HEK293T (cell line): ENCODE measurements at places on chromosomes 13 and 19.
A peak's percentile ranks its signal among the peaks of the same experiment; 100 is the strongest.

DNA sequence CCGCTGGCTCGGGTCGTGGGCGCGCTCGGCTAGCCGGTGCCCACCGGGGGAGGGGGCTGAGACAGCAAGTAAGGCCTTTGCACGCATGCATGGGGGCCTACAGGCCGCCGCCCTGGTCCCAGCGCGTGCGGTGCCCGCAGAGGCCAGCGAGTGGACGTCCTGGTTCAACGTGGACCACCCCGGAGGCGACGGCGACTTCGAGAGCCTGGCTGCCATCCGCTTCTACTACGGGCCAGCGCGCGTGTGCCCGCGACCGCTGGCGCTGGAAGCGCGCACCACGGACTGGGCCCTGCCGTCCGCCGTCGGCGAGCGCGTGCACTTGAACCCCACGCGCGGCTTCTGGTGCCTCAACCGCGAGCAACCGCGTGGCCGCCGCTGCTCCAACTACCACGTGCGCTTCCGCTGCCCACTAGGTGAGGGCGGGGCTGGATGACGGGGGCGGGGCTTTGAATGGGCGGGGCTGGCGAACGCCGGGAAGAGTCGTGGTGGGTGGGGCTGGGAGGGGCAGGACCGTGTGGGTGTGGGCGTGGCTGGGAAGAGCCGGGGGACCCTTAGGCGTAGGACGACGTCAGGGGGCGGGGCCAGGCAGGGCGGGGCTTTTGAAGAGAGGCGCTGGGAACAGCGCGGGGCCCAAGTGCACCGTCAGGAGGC is 2.1 kb downstream of the CILP2 start:
- peak; percentile 83 for DNase-seq

- DNase-seq: no peak
These were observed 836 bp downstream of the GIPC1 start for GRCh38 chr19:14494910-14495671.

- DNase-seq: peak; percentile 71
These were observed 545 bp downstream of the RAD23A start for GRCh38 chr19:12946092-12946721.

DNA sequence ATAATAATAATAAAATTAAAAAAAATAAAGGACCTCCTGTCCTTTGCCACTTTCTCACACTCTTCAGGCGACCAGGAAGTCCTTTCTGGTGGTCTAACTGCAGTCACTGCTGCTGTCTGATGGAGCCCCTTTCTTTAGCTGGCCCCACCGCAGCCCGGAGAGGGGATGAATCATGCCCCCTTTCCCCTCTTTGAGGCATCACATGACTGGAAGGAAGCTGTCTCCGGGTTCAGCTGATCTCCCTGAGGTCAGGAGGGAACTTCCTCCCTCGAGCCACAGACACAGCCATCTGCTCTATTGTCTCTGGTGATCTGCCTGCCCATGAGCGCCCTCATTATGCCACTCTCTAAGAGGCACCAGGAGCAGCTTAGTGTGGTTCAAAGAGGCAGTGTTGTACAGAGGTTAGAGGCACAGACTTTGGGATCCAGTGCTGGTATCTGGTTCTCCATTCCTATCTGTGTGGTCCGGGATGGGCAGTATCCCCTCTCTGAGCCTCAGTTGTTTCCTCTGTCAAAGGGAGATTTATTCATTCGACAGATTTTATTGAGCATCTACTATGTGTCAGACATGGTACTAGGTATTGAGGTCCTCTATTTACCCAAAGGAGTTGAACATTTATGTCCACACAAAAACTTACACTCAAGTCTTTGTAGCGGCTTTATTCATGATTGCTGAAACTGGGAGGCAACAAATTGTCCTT is 30.0 kb downstream of the VAV1 start:
- DNase-seq: no peak

DNA sequence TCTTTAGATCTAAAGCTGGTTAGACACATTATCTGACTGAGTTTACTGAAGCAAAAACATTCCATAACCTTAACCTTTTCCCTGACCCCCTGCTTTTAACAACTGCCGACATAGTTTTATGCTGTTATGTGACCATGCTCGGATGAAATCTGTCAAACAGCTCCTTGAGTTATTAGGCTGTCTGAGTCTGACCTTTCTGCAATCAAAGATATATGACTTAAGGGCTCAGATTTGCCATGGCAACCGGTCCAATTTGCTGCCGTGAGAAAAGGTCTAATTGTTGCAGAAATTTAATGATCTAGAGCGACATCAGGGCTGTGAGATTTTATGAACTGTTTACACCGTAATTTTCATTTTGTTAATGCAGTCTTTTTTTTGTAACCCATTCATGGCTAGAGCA is 61.8 kb downstream of the URI1 start:
- peak; percentile 52 for DNase-seq

DNA sequence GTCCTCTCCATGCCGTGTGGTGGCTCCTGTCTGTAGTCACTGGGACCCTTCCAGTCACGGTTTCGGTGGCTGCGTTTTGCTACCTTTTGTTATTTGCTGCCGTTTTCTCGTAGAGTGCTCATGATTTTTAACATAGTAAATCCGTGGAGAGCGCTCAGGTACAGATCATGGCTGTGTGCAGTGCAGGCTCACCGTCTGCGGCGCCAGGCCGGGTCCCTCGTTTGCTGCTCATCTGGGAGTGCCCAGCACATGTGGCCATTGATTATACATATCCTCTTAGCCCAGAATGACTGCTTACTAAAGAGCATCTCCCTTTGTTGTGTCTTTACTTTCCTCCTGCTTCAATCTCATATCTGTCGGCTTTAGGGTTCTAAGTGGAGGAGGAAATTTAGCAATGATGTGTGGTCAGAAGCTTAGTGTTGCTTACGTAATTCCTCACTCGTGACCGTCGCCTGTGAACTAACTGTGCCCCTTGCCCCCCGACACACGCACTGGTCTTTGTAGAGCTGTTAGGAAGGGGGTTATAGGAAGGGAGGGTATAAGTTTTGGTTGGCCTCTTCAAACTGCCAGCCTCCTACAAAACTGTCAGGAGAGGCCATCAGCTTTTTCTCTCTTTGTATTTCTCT is 31.8 kb downstream of the TFDP1 start:
- DNase-seq: no peak

DNA sequence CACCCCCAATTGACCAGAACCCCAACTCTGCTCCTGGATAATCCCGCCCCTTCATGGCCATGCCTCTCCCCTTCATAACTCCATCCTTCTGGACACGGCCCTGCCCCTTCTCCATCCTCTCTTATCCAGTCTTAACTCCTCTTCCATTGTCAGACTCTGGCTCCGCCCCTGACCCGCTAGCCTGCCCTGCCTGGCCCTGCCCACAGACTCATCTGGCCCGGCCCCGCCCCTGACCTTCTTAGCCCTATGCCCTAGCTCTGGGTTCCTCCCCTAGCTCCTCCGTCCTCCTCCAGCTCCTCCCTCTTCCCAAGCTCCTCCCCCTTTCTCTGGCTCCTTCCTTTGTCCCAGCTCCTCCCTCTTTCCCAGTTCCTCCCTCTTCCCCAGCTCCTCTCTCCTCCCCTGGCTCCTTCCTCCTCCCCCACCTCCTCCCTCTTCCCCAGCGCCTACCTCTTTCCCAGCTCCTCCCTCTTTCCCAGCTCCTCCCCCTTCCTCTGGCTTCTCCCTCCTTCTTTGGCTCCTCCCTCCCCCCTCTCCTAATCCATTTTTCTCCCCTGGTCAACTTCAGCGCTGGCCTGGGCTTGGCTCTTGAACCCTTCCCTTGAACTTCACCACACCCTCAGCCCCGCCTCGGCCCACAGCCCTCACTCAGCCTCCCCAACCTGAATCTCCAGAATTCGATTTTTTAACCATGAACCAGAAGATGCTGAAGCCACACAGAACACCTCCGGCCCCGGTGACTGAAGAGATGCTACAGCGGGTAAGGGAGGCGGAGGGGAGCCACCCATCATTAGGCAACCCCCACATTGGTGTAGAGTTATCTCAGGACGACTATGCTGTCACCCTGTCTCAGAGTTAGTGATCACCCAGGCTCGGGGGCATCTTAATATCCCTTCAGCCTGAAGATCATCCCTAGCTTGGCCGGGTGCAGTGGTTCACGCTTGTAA is 9.2 kb upstream of the ZNF358 start:
- DNase-seq: peak; percentile 87

DNA sequence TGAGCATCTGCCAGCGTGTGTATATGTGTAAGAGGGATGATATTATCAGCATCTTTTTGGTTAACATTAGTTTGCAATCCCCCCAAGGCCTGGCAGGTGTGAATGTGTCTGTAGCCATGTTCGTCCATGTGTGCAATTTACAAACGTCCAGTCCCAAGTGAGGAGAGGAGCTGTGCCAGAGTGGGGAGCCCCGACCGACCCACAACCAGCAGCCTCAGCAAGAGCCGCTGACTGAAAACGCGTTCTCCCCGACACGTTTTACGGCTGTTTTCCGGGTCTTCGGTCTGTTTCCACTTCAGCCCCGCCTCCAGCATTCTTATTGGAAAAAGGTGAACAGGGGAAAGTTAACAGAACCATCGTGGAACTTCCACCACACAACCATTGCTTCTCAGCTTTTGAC is 119.1 kb upstream of the SOX1 start:
- no peak for DNase-seq

- no peak for DNase-seq
These were observed 306 bp downstream of the ZNF540 start for GRCh38 chr19:37594982-37595382.

DNA sequence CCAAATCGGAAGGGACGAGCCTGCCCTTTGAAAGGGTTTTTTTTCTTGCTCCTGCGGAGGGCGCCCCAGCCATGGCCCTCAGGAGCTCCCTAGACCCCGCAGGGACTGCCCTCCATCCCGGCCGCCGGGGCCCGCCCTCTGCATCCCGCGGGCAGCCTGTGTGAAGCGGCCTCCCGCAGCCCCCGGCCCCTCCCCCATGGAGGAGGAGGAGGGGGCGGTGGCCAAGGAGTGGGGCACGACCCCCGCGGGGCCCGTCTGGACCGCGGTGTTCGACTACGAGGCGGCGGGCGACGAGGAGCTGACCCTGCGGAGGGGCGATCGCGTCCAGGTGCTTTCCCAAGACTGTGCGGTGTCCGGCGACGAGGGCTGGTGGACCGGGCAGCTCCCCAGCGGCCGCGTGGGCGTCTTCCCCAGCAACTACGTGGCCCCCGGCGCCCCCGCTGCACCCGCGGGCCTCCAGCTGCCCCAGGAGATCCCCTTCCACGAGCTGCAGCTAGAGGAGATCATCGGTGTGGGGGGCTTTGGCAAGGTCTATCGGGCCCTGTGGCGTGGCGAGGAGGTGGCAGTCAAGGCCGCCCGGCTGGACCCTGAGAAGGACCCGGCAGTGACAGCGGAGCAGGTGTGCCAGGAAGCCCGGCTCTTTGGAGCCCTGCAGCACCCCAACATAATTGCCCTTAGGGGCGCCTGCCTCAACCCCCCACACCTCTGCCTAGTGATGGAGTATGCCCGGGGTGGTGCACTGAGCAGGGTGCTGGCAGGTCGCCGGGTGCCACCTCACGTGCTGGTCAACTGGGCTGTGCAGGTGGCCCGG is 815 bp downstream of the MAP3K10 start:
- DNase-seq: peak; percentile 59

DNA sequence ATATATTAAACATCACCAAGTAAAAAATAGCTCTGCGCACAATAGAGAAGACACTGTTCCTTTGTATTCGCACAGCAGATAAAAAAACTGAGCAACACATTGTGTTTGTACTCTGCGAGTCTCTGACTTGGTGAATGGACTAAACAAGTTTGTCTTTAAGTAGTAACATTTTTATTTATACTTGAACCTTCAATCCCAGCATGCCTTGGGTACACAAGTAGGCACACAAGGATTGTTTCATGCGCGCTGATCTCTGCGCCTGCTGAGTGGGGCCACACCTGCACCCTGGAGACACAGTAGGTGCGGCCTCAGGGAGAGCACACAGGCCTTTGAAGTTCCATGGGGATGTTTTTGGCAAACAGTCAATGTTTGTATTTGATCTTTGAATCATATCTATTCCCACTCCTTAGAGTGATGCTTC is 318.9 kb downstream of the MYO16 start:
- no peak for DNase-seq

DNA sequence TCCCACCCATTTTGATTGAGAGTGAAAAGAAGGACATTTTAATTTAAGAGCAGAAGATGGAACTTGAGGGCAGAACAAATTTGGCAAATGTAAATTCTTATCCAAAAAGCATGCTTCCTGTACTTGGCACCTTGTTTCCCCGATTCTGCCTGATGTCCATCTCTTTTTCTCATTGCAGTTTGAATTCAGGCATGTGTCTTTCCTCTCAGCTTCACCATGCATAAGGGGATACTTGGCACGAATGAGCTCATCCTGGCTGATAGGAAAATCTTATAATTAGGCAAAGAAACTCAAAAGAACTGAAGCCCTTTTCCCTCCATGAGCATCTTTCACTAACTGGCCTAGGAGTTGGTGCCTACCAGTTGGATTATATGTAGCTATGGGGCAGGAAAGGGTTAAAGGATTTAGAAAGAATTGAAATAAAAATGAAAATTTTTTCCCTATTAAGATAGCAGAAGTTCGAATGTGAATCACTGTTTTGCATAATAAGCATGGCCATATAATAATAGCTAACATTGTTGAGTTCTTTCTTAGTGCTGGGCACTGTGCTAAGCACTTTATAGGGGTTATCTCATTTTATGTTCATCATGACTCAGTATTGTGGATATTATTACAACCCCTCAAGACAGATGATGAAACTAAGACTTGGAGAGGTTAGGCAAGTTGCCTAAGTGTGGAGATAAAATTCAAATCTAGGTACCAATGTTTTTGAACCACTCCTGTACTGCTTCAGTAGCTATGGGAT is 386.6 kb downstream of the KCNRG start:
- DNase-seq: no peak

DNA sequence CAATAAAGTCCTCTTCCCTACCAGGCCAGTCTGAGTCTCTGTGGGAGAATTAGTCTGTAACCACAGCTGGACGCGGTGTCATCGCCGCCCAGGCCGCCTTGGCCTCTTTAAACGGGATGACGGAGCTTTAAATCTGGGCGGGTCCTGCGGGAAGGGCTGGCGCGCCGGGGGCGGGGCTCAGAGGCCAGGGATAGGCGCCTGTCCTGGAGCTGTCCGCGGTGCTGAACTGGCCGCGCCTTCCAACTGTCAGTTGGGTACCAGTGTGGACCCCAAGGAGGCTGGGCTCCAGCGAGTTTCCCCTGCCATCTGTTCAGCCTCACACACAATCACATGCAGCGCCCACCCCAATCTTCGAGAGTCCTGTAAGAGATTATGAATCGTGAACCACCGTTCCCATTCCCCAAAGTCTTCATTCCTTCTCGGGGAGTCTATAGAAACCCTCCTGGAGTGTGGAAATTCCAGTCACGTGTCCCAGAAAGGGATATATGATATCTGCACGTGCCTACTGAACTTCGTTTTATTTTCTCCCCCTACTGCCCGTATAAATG is 11.5 kb downstream of the APLP1 start:
- peak; percentile 91 for DNase-seq
